T47D (cell line): ENCODE measurements at places on chromosomes 13 and 19.

DNA sequence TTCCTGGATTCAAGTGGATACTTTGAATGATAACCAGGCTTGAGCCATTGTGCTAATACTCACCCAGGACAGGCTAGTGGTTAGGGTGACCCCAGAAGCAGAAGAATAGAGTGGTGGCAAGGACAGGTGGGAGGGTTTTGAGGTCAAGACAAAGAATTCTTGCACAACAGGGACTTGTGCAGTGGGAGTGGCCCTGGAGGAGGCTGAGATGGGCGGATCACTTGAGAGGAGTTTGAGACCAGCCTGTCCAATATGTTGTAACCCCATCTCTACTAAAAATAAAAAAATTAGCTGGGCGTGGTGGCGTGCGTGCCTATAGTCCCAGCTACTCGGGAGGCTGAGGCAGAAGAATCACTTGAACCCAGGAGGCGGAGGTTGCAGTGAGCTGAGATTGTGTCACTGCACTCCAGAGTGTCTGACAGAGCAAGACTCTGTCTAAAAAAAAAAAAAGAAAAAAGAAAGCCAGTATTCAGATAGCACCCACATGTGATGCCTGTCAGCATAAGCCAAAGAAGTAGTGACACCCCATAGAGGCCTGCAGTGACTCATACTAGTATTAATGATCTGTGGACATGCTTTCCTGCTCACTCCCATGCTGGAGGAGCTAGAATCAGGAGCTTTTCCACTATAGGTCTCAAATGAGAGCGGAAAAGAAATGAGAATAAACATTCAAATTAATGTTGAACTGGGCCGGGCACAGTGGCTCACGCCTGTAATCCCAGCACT, 78.7 kb downstream of the RNF17 start:
- DNase-seq: no peak

- DNase-seq: no peak
These were observed 1.2 kb downstream of the EEF1AKMT1 start for GRCh38 chr13:20772401-20773131.

DNA sequence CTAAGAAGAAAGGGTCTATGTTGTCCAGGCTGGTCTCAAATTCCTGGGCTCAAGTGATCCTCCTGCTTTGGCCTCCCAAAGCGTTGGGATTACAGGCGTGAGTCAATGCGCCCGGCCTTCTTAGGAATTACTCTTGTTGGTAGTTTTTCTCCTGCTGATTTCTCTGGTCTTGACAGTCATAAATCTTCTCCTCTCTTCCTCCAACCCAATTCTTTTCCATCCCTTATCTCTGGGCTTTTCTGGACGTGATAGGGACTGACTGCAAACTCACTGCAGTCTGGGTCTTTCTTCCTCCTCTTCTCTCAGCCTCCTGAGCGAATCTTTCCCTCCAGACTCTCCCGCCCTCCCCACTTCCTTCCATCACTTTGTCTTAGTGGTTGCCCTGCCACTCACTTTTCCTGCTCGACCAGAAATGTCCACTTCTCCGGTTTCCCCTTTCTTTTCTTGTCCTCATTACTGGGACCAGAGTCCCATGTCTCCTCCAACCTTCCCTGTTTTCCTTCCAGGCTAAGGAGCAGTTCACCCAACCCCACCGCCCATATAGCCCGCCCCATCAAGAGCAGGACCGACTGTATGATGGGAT, 21.9 kb upstream of the TIMM44 start:
- DNase-seq: peak; percentile 80

GRCh38 chr13:29707876-29708543, 112.5 kb upstream of the SLC7A1 start:
- DNase-seq: peak; percentile 56

GRCh38 chr19:44642377-44642776, 1.3 kb upstream of the PVR start:
- DNase-seq: no peak

GRCh38 chr19:6773323-6773931, 919 bp downstream of the VAV1 start:
- no peak for DNase-seq

- DNase-seq: no peak
These were observed 7.6 kb downstream of the STARD13 start for GRCh38 chr13:33277946-33278345.

DNA sequence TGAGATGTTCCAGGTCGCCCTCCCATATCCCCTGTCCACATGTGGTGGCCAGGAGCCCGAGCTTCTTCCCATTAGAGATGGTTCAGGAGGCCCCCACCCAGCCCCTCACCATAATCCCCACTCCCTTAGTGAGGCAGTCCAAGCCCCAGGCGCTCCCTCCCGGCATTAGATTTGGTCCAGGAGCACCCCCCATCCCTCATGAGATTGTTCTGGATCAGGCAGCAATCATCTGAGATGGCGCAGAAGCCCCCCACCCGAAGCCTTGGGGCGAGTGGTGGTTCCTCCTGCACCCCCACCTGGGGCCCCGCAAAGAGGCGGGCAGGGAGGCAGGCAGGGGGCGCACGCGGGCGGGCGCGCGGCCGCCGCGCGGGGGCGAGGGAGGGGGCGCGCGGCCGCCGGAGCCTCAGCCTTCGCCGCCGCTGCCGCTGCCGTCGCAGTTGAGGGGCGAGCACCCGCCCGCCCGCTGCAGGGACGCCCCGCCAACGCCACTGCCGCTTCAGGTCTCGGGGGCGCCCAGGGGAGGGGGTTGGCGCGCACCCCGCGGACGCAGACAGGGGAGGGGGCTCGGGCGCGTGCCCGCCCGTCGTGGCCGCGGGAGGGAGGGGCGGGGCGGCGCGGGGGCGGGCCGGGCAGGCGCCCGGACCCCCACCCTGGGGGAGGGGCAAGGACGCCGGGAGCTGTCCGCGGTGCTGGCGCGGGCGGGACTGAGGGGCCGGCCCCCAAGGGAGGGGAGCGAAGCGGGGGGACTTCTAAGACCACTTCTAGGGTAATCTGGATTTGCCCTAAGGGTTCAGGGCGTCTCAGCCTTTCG, 46.4 kb upstream of the SHKBP1 start:
- DNase-seq: no peak

DNA sequence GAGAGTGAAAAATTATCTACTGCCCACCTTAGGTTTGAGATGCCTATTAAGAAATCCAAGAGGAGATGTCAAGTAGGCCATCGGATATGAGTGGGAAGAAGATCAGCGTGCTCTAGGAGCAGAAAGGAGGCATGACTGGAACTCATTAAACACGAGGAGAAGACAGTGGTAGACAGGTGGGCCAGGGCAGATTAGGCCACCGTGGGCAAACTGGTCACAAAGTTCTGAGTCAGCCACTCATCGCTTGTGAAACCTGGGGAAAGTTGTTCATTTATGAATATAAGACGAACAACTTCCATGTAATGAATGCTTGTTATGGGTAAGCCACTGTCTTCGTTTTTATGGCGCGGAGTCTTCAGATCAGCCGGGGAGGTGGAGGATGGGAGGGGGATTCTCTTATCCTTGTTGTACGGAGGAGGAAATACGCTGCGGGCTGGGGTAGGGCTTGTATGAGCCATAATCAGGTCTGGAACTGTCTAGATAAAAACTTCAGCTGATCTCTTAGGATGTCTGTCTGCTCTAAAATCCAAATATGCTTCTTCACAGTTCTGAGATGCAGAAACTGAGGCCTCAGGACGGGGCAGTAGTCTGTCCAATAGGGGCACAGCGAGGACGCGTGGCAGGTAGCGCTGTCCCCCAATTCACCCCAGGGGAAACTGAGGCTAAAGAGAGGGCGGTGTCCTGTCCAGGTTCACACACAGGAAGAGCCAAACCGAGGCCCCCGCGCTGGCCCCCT, 1.1 kb upstream of the ZNF444 start:
- DNase-seq: no peak

GRCh38 chr19:7611541-7612279, 16.0 kb downstream of the CAMSAP3 start:
- DNase-seq: no peak

GRCh38 chr19:49837009-49837310, 14.0 kb upstream of the PTOV1 start:
- no peak for DNase-seq

- no peak for DNase-seq
These were observed 36.8 kb upstream of the ZNF681 start for GRCh38 chr19:23795462-23795861.

- no peak for DNase-seq
These were observed 21.8 kb downstream of the RCBTB1 start for GRCh38 chr13:49563516-49563915.
